ENCODE measurements at places on chromosomes 1 and 21. TPM values are rescaled to one million over a fixed set of nuclear protein-coding genes. Genes with fewer than 3 reads are reported as not detected.
A peak's percentile ranks its signal among the peaks of the same experiment; 100 is the strongest.

GRCh38 chr1:186653312-186653711 lies 26.9 kb downstream of the PTGS2 start:
- DNase-seq = no peak

DNA sequence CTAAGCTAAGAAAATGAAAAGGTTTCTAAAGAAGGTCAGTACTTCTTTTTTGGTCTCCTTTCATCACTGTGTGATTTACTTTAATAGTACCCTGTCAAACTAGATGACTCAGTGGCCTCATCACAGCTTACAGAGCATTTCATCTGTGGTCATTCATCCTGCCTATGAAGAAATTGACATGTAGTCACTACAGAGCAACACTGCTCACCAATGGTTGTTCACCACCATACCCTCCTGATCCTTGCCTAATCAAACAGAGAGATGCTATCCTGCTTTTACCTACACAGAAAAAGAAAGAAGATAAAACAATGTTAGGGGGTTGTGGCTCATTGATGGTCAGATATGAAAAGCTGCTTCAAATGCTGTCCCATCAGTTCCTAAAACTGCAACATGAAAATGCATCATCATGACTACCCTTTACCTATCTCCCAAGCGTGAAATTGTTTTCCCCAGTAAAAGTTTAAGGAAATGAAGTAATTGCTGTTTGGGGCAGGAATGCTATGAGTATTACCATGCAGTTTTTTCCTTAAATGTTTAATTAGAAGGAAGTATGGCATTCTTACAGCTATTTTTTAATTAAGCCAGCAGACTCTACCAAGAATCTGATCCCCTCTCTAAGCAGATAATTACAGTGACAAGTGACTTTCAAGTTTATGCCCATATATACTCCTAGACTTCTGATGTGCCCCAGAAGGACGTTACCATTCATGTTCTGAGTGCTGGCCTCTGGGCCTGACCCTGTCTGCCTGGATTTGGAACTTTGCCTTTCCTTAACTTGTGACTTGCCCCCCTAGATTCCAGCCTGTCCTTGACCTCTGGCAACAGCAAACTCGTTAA lies 46.1 kb upstream of the FBXO28 start:
- no peak for DNase-seq

GRCh38 chr1:183416850-183417771 lies 1.1 kb downstream of the NMNAT2 start:
- DNase-seq = peak; percentile 91

DNA sequence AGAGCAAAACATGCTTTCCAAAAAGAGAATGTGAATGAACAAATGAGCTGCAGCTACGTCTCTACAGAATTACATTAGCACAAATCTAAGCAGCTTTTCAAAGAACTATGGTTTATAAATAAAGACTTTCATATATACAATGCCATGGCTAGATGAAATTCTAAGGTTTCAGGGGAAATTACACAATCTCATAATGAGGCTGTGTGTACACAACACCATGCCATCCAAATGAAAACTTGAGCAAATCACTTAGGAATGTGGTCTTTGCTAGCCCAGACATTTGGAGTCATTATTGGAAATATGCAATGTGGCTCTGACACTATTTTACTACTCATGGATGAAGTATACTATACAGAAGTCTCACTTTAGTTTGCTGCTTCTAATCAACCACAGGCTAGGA lies 37.5 kb downstream of the SPAG17 start:
- no peak for DNase-seq

GRCh38 chr1:13600762-13601453 lies 17.3 kb downstream of the PDPN start:
- DNase-seq = peak; percentile 46

- DNase-seq = no peak
Observed at GRCh38 chr1:203239081-203239480, 9.6 kb upstream of the CHIT1 start.

- no peak for DNase-seq
Observed at GRCh38 chr1:218274511-218274910, 10.6 kb upstream of the RRP15 start.

- DNase-seq = no peak
Observed at GRCh38 chr1:92902406-92902744, 58.9 kb downstream of the DIPK1A start.

DNA sequence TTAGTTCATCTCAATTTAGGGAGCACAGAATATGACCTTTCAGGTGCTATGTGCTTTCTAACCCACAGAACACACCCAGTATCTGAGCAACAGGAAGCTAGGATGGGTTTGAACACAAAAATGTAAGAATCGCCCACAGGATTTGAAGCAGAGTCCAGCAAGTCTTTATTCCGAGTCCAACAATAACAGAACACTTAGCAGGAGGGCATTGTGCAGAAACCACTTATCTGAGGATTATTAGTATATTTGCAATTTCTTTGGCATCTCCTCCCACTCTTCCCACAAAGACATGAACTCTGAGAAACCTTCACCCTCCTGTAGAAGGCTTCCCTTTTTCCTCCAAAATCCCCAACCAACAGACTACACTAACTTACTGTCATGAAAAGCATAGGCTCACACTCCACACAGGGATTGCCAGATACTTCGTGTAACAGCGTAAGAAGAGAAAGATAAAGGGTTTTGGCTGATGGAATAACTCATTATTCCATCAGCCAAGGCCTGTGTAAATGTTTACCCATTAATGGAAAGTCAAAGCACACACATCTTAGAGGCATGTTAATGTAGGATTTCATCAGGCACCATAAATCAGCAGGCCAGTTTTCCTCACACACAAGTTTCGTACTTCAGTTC lies 16.1 kb downstream of the SIPA1L2 start:
- no peak for DNase-seq

ID3 gene
- 330 TPM for polyA plus RNA-seq

ZNF678 gene
- 8.2 TPM for polyA plus RNA-seq

GBP6 gene
- polyA plus RNA-seq = not detected

PROK1 gene
- polyA plus RNA-seq = not detected

DNM3 gene
- polyA plus RNA-seq = 5.2 TPM

ACTA1 gene
- polyA plus RNA-seq = 13.0 TPM

All from GM23338 (cell line).